ENCODE measurements at places on chromosomes 13 and 19. TPM values are rescaled to one million over a fixed set of nuclear protein-coding genes. Genes with fewer than 3 reads are reported as not detected.

The INSR gene
- total RNA-seq, result 20.7 TPM

The ETFB gene
- 82.5 TPM for total RNA-seq

The LCP1 gene
- 149 TPM for total RNA-seq

The ZNF71 gene
- 12.5 TPM for total RNA-seq

The PSG2 gene
- total RNA-seq, result not detected

The LILRB5 gene
- total RNA-seq, result not detected

The SPINT2 gene
- 871 TPM for total RNA-seq

The CEACAM3 gene
- not detected for total RNA-seq

The CFAP97D2 gene
- not detected for total RNA-seq

The GGN gene
- total RNA-seq, result 0.68 TPM

The MYPOP gene
- 1.8 TPM for total RNA-seq

The ZBTB32 gene
- total RNA-seq, result not detected

The ZNF419 gene
- total RNA-seq, result 30.2 TPM

The SLC7A9 gene
- 0.17 TPM for total RNA-seq

The GSX1 gene
- not detected for total RNA-seq

The ATXN8OS gene
- not detected for total RNA-seq

The ZNF878 gene
- total RNA-seq, result 0.17 TPM

The KBTBD7 gene
- 3.6 TPM for total RNA-seq
